ENCODE measurements at places on chromosomes 2 and 18. TPM values are rescaled to one million over a fixed set of nuclear protein-coding genes. Genes with fewer than 3 reads are reported as not detected.

DNA sequence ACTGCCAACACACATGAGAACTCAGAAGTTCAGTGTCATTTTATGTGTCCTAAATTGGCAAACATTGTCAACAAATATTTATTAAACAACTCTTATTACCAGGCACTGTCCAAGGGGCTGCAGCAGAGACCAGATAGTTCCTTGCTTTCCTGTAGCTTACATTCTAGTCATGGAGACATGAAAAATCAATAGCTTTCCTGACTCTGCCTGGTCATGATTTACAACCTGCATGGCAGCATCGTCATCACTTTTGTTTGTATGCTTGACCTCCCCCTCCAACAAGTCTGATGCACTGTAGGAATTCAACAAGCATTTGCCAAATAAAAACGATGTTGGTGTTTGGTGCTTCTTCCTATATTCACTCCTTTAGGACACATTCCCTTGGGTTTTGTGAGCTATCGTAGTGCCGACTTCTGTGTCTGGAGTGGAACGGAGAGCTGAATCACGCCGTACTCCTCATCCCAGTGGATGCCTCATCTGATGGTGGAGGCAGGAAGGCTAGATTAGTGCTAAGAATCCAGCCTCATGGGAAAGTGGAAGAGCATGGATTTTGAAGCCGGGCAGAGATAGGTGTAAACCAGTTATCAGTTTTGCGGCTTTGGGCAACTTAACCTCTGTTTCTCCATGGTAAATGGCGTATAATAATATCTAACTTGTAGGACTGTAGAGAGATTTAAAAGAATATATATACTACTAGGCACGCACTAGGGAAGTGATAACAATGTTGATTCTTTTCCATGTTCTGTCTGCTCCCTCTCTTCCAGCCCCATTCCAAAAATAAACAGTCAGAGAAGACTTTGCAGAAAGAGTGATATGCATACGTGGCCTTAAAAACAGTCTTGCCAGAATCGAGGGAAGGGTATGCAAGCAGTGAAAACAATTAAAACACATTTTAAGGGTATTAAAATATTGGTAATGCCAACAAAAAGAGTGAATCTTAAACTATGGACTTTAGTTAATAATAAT, 120.5 kb upstream of the ZFP36L2 start:
- DNase-seq: no peak

- no peak for DNase-seq
Measured at GRCh38 chr2:179262077-179262660, 2.5 kb downstream of the SESTD1 start.

DNA sequence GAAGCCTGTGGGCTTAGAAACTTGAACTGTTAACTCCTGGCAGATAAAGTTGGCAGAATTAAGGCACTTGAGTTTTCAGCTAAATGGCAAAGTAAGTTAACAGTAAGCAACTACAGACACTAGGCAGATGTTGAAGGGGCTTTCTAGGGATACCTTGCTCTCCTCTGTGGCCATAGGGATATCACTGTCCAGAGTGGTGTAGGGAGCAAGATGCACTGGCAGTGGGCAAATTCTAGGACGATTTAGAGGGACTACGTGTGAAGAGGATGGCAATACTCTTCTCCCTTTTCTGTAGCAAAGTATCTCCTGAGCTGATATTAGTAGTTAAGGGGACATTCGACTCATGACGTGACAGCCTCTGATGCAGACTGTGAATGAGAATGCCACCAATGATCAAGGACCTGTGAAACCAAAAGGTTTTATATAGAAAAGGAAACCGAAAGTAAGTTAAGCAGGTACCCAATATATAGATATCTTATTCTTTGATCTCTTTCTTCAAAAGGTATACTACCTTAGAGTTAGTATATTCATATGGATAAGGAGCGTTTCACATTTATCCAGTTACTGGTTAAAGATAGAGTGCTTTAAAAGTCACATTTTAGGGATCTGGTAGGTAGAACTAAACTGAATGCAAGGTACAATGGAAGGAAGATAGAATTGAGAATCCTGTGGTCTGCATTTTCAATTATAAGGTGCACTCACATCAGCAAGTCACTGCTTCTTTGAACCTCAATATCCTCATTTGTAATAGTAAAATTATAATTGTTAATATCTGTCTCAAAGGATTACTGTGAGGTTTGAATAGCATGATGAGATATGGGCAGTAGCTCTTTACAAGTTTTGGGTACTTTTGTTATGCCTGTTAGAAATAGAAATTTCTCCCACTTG, 106.4 kb downstream of the KCNH7 start:
- peak; percentile 23 for DNase-seq

- peak; percentile 92 for DNase-seq
Measured at GRCh38 chr2:11697103-11697871, 27.3 kb upstream of the NTSR2 start.

DNA sequence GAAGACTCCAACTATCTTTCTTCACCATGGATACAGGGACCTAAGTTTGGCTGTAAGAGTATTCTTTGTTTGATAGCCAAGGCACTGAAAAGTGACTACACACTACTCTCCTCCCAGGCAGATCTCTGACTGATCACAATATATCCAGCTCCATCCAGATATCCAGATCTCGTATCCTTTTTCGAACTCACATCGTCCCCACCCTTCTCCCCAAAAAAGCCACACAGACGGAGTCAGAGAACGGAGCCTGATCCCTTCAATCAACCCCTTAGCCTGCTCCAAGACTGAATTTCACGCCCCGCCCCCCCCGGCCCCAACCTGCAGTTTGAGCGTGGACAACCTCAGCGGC, 533 bp downstream of the DHX57 start:
- no peak for DNase-seq

- peak; percentile 99 for DNase-seq
Measured at GRCh38 chr2:138948070-138948539, 167.9 kb upstream of the NXPH2 start.

- DNase-seq: no peak
Measured at GRCh38 chr2:27008678-27009077, 24.1 kb upstream of the TMEM214 start.

DNA sequence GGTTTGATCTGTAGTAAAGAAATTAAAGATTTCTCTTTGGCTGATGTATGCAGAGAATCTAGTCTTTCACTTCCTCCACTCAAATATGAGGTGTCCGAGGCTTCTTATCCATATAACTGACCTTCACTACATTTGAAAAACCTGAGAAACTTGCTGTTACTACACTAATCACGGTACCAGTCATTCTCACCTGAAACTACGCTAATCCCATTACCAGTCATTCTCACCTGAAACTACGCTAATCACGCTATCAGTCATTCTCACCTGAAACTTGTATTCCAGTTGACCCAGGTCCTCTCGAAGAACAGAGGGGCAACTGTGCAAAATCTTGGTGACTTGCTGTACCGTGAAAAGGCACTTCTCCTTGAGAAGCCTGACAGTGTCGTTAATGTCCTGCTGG, 5.1 kb downstream of the MTERF4 start:
- no peak for DNase-seq

DNA sequence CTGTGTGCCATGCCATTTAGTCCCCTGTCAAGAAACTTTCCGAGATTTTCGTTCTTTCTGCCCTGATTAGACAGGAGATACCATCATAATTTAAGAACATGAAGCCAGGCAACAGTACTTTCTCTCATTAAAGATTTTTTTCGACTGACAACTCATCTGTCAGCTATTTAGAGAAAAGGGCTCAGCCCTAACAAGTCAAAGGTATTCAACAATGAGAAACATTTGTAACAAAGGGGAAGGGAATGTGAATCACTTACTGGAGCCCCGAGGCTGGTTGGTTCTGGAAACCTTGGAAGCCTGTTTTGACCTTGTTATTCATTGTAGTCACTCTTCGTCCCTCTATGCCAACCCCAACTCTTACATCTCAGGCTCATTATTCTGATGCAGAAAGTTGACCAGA, 199.4 kb downstream of the SPP2 start:
- peak; percentile 93 for DNase-seq

GRCh38 chr2:218125626-218126080, at the start of gene CXCR2:
CXCR2 (plus strand) TSS chr2:218126028; CDS start chr2:218134802, 8,774 bp downstream.
- no peak for DNase-seq

DNA sequence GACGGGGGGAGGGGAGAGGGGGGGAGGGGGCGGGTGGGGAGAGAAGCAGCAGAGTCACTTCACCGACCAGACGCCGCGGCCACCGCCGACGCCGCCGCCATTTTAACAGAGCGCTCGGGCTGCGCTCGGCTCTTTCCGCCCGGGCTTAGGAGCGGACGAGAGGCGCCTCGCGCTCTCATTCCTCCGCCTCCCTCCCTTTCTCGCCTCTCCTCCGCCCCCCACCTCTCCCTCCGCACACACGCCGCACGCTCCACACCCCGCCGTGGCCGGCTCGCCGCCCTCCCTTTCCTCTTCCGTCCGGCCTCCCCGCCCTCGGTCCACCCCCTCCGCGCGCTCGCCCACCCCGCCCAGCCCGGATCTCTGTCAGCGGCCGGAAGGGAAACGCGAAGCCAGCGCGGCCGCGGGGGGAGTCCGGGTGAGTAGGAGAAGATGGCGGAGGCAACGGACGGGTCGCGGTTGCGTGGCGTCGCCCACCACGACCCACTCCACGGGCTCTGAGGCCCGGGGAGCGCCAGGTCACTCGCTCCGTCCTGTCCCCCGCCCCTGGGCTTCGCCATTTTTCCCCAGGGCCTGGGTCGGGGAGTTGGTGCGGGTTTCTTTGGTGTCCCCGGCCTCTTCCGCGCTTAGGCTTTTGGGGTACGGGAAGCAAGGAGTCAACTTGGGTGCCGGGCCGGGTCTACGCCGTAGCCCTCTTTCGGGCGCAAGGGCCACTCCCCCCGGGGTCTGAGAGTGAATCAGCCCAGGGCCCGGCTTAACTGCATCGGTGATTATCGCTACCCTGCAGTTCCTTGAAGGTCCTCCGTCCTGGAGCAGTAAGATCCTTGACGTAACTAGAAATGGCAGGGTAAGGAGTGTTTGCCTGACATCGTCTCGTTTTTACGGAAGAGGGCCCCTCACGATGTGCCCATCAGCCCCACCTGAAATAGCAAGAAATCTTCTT, at the start of gene USP34:
Gene USP34, minus strand, starts transcription at position 123 of the 940 bp plus-strand sequence. CDS start 395 bp downstream, outside the sequence.
- peak; percentile 90 for DNase-seq

GRCh38 chr18:4319738-4320677, 135.1 kb downstream of the DLGAP1 start:
- no peak for DNase-seq

KCNG2 gene
- total RNA-seq: not detected

ESCO1 gene
- 21.4 TPM for total RNA-seq

BARD1 gene
- 23.7 TPM for total RNA-seq

HNMT gene
- total RNA-seq: 22.6 TPM

SP140 gene
- total RNA-seq: 0.65 TPM

COA5 gene
- total RNA-seq: 47.4 TPM

ALPG gene
- 0.12 TPM for total RNA-seq

Data from A172 (cell line).